Left cardiac atrium (tissue), 4 donors: ENCODE measurements at places on chromosomes 7 and 10. TPM values are rescaled to one million over a fixed set of nuclear protein-coding genes. Genes with fewer than 3 reads are reported as not detected.

GRCh38 chr10:60623627-60624026 lies 154.7 kb upstream of the CDK1 start:
- DNase-seq: no peak

DNA sequence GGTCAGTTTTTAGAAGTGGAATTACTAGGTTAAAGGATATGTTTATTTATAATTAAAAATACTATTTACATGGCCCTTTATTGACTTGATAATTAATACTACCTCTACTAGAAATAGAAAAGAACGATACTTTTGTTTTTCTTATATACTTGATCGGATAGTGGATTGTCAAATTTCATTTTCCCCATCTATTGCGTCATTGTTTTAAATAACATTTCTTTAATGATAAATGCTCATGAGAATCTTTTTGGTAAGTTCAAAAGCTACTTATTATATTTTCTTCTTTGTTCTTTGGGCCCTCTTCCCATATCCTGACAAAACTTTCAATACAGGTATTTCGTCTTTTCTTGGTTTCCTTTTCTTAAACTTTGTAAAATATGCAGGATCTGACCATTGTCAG lies 392.4 kb downstream of the PHF14 start:
- DNase-seq: no peak

DNA sequence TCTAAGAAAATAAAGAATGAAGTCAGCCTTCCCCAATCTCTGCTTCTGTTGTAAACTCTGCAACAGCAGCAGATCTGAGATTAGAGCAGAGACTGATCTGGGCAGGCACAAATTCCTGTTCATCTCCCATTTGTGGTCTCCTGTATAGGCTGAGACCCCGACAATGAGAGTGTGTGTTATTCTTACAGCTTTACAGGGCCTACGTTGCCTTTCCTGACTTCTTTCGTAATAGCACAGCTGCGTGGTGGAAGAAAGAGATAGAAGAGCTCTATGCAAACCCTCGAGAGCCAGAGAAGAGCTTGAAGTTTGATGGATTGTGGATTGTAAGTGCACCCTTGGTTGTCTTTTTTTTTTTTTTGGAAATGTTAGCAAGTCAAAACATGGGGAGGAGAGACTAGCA lies 72.1 kb downstream of the PRSS58 start:
- no peak for DNase-seq

GRCh38 chr7:134254311-134254710 lies 62.4 kb downstream of the SLC35B4 start:
- DNase-seq: no peak

- no peak for DNase-seq
Observed at GRCh38 chr10:70634011-70634410, 31.5 kb upstream of the PRF1 start.

DNA sequence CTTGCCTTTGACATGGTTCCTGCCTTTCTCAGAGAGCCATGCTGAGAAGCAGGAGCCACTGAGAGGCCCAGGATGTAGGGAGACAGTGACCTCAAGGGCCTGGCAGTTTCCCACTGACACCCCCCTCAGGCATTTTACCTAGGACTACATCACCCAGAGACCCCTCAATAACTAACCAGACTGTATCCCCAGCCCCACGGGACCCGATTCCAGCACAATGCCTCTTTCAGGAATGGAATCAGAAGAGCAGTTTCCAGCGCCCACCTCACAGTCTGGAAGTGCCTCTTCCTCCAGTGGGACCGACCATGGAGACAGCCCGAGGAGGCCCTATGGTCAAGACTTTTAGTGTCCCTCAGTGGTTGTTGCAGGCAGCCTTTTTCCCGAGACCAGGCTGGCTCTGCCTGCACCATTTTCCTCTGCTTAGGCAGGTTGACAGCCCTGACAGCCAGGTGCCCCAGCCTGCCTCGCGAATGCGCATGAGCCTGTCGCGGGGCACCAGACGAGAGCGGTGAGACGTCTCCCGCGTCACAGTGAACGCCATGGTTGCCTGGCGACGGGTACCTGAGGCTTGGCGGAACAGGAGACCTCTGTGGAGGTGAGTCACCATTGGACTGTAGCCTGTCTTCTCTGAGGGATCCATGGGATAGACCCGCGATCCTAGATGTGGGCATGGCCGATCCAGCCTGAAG lies 28.4 kb upstream of the ZNF273 start:
- DNase-seq: no peak

- DNase-seq: no peak
Observed at GRCh38 chr7:5396542-5396941, 27.1 kb downstream of the TNRC18 start.

DNA sequence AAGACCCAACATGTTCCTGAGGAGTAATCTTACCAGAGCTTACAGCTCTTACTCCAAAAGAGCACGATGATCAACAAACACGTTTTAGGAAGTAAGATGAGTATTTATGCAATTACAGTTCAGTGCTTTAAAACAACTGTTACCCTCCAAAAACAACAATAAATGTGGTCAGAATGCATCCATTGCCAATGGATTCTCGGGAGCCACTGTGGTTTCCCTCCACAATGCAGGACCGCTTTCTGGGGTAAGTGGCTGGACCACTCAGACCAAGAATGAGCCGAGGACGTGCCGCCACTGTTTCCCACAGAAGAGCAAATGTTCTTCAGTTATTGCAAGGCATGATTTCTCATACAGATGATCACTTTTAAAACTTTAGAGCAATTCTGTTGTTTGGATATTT lies 232.3 kb upstream of the MKLN1 start:
- no peak for DNase-seq

GRCh38 chr10:18216482-18216881 lies 76.3 kb downstream of the CACNB2 start:
- no peak for DNase-seq

The PLAU gene
- total RNA-seq: 9.2 TPM

The SLC18A3 gene
- not detected for total RNA-seq

The ANKRD30A gene
- 0.21 TPM for total RNA-seq

The CRYGN gene
- total RNA-seq: 0.53 TPM
